ENCODE measurements at places on chromosomes 2 and 18. TPM values are rescaled to one million over a fixed set of nuclear protein-coding genes. Genes with fewer than 3 reads are reported as not detected.

GRCh38 chr2:58039170-58039611, 7.4 kb upstream of the VRK2 start:
- no peak for DNase-seq

DNA sequence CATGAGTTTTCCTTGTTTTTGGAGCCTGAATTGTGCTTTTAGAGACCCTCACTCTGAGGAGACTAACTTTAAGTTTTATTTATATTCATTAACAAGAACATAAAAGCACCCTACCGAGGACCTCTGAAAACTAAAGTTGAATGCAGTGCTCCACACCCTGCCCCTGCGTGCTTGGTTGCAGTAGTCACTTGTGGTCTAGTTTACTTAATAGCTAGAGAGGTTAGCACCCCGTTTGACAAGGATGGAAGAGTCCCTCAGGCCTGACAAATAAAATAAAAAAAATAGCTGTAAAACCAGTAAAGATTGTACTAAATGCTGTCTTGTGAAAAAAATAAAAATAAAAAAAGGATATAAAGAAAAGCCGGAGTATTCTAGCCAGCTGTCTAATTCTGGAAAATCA, 395.2 kb downstream of the MTX2 start:
- DNase-seq = no peak

The CEBPZOS gene
- 38.6 TPM for total RNA-seq

- no peak for DNase-seq
Measured at GRCh38 chr2:112685271-112685884, 35.4 kb upstream of the NT5DC4 start.

GRCh38 chr2:199807966-199808365, 43.0 kb downstream of the FTCDNL1 start:
- DNase-seq = no peak

The GALNT14 gene
- total RNA-seq = not detected

DNA sequence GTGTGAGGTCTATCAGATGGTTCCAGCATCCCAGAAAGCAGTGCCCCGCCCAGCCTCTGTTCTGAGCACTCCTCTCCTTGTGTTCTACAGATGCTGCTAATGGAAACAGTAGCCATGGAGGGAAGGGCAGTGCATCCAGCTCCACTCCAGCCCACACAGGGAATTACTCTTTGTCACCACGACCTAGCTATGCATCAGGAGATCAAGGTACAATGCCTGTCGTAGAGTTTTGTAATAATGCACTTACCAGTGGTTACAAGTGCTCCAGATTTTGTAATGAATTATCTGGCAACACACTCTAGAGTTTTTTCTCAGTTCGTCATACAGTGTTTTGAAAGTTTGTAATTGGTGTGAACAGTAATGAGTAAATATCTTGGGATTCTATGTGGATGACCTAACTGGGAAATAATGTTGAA, 161.1 kb downstream of the ESCO1 start:
- no peak for DNase-seq

DNA sequence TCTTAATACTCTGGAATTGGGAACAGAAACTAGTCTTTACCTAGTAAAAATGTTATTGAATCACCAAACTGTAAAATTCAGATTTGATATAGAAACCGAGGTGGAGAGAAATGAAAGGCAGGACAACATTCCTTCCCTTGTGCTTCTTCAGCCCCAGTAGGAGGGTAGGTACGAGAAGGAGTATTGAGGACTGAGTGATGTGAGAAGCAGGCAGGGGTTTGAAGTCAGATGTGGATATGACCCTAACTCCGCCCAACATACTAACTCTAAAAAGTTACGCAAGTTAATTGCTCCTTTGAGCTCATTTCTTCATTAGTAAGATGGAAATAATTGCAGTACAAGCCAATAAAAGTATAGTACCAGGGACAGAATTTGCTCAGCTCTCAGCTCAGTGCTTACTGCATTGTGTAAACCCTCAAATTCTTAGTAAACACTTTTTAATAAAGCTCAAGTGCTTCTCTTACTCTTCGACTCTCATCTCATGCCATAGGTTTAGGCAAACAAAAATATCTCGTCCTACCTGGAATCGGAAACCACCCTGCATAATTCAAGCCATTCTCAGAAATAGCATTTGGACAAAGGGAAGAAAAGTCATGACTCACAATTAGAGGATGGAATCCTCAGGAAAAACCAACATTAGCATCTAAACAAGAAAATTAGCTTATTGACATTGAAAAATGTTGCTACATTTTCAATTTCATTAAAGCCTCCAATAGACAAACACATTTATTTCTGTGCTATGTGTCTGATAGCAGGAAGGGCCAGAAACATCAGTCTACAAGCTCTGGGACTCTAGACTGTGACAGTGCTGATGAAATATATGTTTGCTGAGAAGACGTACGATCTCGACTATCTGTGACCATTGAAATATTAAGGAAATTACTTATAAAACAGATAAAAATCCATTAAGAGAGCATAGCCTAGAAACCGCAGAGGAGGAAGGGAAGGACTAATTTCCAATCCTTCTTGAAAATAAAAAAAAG, 161.3 kb downstream of the HNMT start:
- no peak for DNase-seq

The ELOA2 gene
- not detected for total RNA-seq

DNA sequence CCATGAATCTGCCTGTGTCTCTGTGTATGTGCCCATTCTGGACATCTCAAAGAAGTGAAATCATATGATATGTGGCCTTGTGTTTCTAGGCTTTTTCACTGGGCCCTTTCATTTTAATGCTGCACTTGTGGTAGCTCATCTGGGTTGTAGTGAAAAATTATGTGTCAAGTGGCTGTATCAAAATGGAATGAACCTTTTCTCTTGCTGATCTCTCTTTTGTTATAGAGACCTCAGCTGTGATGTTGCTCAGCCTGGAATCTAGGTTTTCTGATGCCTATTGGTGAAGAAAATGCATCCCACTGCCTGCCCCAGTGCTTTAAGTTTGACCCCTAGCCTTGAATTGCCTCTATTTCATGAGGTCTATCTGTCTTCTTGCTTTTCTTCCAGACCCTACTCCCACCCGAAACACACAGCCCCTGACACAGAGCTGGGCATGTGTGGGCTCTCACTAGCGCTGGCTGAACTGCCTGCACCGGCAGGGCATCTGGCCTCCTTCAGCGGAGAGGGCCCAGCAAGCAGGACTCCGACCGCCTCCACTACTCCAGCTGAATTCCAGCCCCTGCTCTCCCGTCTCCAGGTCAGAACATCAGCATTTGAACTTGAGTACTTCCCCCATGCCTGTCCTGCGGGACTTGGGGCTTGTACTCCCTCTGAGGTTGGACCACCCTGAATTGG, 175.8 kb upstream of the MSH6 start:
- no peak for DNase-seq

DNA sequence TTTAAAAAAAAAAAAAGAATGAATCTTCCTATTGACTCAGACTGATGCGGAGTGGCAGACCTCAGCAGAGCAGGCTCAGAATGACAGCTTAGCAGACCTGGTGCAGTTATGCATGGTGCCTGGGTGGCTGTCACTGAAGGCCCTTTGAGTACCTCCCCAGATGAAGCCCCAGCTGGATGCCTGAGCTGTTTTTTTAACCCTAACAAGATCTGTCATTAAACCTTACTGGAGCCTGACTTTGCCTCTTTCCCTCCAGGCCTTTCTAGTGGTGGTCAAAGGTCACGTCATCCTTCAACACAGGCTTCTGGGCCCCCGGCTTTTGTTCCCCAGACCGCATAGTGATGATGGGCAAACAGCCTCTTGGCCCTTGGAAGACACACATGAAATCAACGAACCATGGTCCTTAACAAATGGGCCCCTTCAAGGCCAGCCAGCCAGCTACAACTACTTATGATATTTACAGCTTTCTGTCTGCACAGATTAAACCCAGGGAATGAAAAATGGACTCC, 138.3 kb upstream of the CYP1B1 start:
- no peak for DNase-seq

- no peak for DNase-seq
Measured at GRCh38 chr18:9437021-9437437, 38.3 kb upstream of the RALBP1 start.

The ANO7 gene
- not detected for total RNA-seq

Measured in T-cell (primary cell).